CD4-positive, alpha-beta memory T cell (primary cell): ENCODE measurements at places on chromosomes 2 and 18. TPM values are rescaled to one million over a fixed set of nuclear protein-coding genes. Genes with fewer than 3 reads are reported as not detected.

SETBP1 gene
- total RNA-seq, result 0.03 TPM

CCBE1 gene
- total RNA-seq, result not detected

OBSL1 gene
- not detected for total RNA-seq

NPAS2 gene
- 2.1 TPM for total RNA-seq

CYP26B1 gene
- total RNA-seq, result not detected

- no peak for DNase-seq
These were observed 97.4 kb upstream of the ID2 start for GRCh38 chr2:8584174-8585066.

DNA sequence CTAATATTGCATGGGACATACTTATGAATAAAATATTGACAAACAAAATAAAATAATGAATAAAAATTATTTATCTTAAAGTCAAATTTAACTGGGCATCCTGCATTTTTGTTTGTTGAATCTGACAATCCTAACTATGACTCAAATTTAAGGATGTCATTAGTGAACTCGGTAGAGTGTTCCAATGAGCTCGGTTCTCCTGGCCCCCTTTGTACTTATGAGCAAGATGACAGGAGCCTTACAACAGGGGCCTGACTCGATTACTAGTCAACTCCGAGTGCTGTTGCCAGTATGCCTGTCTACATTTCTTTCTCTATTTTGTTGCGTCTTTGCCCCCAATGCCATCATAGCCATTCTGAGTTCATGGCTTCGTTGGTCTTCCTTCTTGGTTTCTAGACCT, 40.3 kb downstream of the HRH4 start:
- no peak for DNase-seq

- no peak for DNase-seq
These were observed 23.1 kb upstream of the DSG3 start for GRCh38 chr18:31424383-31424988.

DNA sequence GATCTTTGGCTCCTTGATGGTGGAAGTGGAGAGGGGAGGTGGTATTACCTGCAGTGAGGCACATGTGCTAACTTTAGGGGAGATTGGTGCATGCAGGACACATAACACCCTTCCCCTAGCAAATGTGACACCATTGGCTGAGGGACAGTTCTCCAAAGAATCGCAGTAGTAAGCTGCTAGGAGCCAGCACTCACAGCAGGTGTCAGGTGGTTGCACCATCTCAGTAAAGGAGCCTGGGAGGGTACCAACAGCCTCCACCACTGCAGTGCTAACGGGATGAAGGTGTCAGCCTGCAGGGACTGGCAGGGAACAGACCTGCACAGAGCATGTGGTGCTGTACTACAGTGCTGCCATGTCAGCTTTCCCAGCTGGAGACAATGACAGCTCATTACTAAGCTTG, 127.3 kb upstream of the PIEZO2 start:
- DNase-seq, result no peak

- DNase-seq, result no peak
These were observed 200.8 kb upstream of the SIX3 start for GRCh38 chr2:44740678-44741077.

DNA sequence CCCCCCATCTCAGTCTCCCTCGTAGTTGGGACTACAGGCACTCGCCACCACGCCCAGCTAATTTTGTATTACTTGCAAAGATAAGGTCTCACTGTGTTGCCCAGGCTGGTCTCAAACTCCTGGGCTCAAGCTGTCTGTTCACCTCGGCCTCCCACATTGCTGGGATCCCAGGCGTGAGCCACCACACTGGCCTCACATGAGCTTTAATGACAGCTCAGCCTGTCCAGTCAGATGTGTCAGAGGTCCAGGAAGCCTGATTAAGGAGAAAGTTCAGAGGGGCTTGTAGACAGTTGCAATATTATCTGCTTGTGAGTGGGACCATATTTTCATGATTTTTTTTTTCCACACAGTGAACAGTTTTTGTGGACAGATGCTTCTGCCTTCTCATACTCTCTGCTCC, 82.0 kb downstream of the LIMS1 start:
- DNase-seq, result no peak

DNA sequence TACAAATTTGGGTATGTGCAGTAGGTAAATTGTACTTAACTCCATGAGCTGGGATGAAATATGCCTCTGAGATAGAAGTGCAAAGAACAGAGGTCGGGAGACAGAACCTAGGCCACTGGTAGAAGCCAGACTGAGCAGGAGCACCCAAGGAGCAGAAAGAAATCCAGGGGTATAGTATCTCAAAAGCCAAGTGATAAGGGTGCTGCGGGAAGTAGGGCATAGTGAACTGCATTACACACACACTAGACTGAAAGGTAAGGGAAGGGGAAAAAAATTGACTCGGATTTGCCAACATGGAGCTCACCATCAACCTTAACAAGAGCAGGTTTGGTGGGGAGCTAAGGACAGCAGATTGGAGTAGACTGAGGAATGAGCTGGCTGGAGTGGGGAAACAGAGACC, 89.3 kb upstream of the TMEM247 start:
- DNase-seq, result no peak

GRCh38 chr2:178718283-178718682, 88.9 kb downstream of the TTN start:
- no peak for DNase-seq
